ENCODE measurements at places on chromosomes 2 and 18.

DNA sequence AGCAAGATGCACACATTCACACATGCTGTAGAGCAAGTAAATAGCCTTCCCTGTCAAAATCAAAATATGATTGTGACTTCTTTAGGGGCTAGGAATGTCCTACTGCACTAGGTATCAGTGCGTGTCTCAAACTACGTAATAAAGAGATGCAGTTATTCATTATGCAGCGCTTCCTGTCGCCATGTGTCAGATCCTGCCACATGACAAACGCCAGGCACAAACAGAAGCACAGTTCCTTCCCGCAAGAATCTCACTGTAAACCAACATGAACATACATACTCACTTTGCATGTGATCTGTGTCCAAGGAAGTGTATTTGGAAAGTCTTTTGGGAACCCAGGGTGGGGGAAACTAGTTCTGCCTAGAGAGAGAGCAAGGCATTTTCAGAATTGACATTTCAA is 599.9 kb downstream of the RNF144A start:
- no peak for DNase-seq

DNA sequence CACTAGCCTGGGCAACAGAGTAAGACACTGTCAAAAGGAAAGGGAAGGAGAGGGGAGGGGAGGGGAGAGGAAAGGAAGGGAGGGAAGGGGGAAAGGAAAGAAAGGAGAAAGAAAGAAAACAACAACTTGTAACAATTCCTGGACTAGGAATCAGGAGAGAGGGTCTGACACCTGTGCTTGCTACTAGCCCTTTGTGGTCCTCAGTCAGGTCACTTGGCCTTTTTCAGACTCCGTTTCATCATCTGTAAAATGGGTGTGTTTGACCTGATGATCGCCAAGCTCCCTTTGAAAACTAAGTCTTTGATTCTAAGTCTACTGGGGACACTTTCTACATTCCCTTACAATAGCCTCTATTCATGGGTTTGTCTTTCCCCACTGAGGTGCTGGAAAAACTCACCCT is 11.4 kb upstream of the ATP8B1 start:
- DNase-seq: no peak

DNA sequence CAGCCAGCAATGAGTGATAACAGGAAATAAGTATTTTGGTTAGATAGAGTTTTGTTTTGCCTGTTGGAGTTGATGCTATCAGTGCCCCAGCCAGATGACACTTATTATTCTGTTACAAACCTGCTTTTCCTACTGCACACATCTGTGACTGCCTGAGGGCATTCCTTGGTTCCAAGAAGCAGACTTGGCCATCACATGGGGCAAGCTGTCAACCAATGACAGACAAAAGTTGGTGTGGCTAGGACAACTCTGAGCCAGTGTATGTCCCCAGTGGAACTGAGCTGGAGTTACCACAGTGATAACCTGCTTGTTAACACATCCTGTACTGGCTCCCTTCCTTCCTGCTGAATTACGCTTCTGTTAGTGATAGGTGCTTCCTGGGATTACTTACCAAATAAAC is 54.5 kb downstream of the FAM171B start:
- DNase-seq: no peak

DNA sequence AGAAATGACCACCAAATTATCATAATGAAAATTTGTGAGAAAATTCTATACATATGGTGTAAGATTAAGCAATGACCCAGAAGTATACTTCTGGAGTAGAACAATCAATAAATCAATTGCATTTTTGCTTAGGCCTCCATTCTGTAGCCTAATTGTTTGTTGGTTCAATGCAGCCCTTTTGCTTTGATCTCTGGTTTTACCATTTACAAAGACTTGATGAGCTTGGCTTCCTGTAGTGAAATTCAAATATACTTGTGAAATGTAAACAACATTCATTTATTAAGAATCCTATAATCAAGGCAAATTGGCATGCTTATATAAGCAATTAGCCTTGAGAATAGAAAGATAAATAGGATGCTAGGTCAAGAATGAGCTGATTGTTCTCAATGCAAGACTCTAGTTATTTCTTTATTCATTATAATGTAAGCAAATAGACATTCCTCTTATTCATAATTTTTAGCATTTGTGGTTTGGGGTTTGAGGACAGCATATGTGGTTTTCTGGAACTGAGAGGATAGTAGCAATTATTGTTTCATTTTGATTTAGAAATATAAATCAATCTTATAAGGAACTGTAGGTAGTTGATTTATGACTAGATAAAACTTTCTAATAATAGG is 9.7 kb downstream of the FMNL2 start:
- DNase-seq: no peak

- DNase-seq: no peak
Measured at GRCh38 chr2:18198677-18199076, 320.2 kb downstream of the KCNS3 start.

DNA sequence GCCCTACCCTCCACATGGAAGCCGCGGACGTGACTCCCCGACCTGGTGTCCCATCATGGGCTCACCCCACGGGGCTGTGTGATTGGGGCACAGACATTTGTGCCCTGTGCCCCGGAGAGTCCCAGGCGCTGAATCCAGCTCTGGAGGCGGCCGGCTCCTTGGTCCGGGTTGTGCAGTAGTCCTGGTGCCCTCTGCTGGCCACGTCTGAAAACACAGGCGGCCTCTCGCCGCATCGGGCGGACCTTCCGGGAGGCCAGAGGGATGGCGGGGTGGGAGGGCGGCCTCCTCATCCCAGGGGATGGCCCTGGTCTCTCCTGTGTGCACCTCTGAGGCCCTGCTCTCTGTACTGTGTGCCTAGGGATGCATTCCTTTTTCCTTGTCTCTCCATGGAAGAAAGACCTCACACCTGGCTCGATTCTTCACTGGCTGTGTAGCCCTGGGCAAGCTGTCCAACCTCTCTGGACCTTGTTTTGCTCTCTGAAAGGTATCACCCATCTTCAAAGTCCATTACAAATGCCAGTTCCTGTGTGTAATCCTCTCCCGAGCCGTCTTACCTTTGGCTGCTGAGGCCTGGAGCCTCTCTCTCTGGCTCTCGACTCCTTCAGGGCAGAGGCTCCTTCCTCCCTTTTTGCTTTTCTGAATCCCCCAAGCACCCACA is 27.6 kb downstream of the CELF4 start:
- DNase-seq: peak; percentile 20

GRCh38 chr2:175180701-175181103 is 808 bp downstream of the ATP5MC3 start:
- peak; percentile 36 for DNase-seq

DNA sequence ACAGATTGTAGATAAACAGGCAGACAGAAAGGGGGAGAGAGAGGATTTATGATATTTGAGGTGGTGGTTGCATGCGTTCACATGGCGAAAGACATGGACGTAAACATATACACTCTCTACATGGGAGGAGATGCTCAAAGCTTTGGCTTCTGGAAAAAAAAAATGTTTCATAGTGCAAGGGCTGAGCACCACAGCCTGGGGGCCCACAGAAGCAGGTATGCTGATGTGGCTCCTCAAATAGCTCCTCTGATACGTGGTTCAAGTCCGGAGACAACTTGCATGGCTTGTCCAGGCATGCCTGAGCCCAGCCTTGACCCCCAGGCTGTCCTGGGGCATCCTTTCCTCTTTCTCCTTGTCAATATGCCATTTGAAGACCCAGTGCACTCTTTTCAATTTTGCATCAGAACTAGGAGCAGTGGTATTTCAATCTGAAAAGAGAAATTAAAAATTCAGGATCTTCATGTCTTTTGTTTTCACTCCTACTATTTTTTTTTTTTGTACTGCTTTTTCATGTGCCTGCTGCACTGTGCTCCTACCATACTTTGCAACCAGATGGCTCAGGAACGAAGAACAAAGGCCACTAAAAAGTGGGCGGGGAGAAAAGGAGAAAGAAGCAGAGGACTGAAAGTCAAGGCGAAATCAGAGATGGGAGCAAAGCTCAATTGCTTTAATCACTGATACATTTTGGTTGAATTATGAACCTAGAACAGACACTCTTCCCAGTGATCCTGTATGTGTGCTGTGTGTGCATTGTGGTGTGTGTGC is 495.7 kb upstream of the TCF4 start:
- no peak for DNase-seq

DNA sequence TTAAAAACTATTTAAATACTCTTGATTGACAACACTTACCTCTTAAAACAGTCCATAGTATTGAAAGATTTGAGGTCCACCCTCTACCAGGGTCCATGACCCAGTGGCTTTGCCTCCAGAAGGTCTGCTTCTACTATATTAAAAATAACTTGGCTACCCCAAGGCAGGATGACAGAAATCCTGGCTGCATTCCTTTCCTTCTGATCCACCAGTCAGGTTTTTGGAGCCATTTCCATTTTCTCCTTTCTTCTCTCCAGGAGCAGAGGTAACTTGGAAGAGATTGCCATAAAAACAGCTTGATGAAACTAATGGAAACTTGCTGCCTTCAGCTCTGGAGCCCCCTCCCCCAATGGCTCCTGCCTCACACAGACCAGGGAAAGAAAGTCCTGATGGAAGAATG is 2.6 kb upstream of the FAM171B start:
- no peak for DNase-seq

DNA sequence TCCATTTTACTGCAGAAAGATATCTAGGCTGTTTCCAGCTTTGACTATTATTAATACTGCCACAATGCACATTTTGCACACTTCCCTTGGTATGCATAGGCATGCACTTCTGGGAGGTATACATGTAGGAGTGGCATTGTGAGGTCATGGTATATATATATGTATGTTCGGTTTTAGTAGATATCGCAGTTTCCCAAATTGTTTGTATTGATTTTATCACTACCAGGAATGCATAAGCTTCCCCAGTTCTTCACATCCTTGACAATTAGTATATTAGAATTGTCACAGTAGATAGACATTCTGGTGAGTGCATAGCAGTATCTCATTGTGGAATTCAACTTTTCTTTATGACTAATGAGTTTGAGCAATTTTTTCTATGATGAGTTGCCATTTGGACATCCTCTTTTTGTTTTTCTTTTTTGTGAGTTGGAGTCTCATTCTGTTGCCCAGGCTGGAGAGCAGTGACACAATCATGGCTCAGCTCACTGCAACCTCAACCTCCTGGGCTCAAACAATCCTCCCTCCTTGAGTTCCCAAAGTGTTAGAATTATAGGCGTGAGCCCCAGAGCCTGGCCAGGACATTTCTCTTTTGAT is 4.2 kb upstream of the GRB14 start:
- no peak for DNase-seq

DNA sequence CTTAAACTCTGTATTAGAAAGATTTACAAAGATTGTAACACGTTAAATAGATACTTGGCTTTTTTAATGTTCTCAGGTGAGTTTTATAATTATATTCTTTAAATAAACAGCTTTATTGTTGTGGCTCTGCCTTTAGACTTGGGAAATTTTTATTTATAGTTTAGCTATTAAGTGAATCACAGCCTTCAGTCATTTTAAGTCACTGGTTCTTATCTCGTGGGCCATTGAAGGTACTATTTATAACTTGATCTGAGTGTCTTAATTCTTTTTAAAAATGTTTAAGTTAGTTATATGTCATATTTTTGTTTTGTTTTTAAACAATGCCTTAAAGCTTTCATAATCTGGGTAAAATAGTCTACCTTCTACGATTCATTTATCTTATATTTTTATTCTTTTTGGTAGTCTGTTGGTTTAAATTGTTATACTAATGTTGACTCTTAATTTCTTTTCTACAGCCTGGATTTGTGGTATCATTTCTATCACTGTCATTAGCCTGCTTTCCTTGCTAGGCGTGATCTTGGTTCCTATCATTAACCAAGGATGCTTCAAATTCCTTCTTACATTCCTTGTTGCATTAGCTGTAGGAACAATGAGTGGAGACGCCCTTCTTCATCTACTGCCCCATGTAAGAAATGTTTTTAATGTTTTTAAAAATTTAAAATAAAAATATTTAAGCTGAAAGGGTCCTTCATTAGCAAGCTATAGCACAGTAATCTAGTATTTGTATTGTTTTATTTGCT is 49.3 kb downstream of the SLC39A10 start:
- no peak for DNase-seq

GRCh38 chr2:153416071-153416470 is 62.5 kb downstream of the RPRM start:
- DNase-seq: no peak

GRCh38 chr2:105681927-105682326 is 62.8 kb upstream of the NCK2 start:
- no peak for DNase-seq

DNA sequence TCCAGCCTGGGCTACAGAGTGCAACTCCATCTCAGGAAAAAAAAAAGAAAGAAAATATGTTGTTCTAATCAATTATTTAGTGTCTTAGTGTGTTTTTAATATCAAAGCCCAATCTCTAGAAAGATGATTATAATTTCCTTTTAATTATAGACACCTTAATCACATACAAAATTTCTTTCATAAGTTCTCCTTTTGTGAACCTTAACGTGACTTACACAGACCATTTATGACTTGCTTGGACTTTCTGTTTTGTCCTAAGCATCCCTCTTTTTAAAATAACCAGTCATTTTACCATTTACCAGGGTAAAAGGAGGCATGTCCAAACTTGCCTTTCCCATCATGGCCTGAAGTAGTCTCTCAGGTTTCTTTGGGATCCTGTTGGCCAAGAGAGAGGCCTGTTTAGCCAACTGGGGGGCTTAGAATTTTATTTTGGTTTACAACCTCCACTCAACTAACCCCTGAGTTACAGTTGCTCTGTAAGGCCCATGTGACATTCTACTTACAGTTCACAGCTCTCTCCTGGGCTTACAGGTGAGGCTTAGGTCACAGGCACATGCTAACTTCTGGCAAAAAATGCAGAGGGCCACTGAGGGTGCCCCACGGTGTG is 23.9 kb upstream of the GPR155 start:
- DNase-seq: no peak

- DNase-seq: no peak
Measured at GRCh38 chr2:8277921-8278571, 403.8 kb upstream of the ID2 start.

GRCh38 chr2:170656669-170657068 is 58.5 kb upstream of the SP5 start:
- DNase-seq: no peak

DNA sequence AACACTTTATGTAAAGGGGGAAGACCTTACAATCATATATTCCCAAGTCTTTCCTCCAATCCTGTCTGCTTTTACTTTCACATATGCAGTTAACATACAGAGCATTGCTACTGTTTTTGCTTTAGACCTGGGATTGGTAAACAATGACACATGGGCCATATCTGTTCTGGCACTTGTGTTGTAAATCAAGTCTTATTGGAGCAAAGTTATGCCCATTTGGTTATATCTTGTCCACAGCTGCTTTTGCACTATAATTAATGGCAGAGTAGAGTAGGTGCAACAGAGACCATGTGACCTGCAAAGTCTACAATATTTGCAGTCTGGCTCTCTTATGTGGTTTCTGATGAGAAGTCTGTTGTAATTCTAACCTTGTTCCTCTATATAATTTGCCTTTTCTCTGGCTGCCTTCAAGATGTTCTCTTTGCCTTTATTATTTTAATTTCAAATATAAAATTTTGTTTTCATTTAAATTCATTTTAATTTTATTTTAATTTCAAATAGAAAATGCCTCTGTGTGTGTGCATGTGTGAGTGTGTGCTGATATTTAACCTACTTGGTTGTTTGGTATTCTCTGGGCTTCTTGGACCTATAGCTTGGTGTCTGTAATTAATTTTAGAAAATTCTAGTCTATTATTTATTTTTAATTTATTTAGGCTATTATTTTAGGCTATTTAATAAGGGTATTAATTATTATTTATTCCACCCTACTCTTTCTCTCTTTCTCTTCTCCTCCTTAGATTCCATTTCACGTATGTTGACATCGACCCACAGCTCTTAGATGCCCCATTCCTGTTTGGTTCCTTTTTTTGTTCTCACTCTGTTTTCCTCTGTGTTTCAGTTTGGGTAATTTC is 16.8 kb upstream of the LPIN1 start:
- no peak for DNase-seq
